ENCODE measurements at places on chromosomes 6 and 20. TPM values are rescaled to one million over a fixed set of nuclear protein-coding genes. Genes with fewer than 3 reads are reported as not detected.

- DNase-seq, result peak; percentile 62
Observed at GRCh38 chr6:41463062-41463930, 82.9 kb upstream of the FOXP4 start.

- peak; percentile 37 for DNase-seq
Observed at GRCh38 chr6:160959726-160960435, 31.7 kb upstream of the MAP3K4 start.

DNA sequence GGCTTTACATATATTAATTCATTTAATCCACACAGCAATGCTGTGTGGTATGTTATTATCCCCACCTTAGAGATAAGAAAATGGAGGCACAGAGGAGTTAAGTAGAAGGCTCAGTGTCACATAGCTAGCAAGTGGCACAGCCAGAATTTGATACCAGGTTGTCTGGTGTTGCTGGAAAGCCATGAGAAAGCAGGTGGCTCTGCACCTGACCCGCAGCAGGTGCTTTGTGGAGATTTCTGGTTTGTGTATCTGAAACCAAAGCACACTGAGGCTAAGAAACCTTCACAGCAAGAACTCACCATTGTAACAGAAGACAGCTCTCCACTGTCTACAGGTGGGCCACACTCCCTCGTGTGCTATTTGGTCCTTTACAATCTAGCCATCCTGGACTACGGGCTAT lies 7.5 kb downstream of the ELMO2 start:
- no peak for DNase-seq

DNA sequence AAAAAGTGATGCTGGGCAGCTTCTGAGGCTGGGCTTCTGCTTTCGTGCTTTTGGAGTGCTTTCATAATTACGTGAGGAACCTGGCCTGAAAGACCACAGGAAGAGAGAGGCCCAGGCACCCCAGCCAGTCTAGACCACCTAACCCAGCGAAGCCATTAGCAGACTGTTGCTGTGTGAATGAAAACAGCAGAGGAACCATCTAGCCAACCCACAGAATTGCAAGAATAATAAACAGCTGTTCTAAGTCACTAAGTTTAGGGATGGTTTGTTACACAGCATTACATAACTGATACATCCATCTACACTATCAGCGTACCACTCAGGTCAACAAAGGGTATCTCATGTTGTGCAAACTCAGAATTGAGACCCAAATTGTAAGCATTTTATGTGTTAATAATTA lies 34.5 kb downstream of the FGD2 start:
- DNase-seq, result no peak

GRCh38 chr6:27922949-27923348 lies 10.8 kb upstream of the OR2B2 start:
- DNase-seq, result no peak

GRCh38 chr6:12012558-12013306 lies 620 bp downstream of the HIVEP1 start:
- DNase-seq, result peak; percentile 78

Gene MDFI
- 7.9 TPM for total RNA-seq

Gene XKR7
- 284 TPM for total RNA-seq

Gene ATAT1
- total RNA-seq, result 131 TPM

Gene SPATS1
- not detected for total RNA-seq

Gene DTD1
- total RNA-seq, result 90.2 TPM
